ENCODE measurements at places on chromosomes 12 and 14.

GRCh38 chr14:81164167-81164774 is 56.5 kb downstream of the GTF2A1 start:
- no peak for DNase-seq

GRCh38 chr12:83186419-83186818 is 499.7 kb downstream of the TMTC2 start:
- DNase-seq, result no peak

DNA sequence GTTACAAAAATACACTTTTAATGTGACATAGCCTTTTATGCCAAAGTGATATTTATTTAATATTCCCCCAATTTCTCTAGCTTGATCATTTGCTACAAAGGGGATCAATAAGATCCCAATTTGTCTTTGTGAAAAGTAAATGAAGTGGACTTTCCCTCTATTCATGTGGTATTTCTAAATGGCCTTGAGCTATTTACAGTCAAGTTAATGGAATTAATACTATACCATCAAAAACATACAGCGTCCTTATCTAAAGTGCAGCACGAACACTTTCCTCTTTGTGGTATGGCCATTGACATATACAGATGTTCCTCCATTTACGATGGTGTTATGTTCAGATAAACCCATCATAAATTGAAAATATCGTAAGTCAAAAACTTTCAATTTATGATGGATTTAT is 23.2 kb downstream of the CFL2 start:
- DNase-seq, result no peak

DNA sequence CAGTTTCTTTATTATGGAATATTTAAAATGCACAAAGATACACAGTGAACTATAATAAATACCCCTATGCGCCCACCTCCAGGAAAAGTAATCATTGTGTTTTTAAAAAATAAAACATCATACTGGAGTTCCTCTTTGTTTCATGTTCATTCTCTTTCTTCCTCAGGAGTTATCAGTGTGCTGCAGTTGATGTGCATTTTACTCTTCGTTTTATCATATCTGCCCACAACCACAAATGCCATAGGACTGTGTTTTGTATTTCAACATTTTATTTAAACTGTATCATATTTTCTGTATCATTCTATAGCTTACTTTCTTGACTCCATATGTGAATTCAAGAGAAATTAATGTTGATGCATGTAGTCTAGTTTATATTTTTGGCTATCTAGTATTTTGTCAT is 53.9 kb downstream of the TSHR start:
- no peak for DNase-seq

- DNase-seq, result no peak
Measured at GRCh38 chr14:93212432-93212831, 5.4 kb downstream of the UBR7 start.

- no peak for DNase-seq
Measured at GRCh38 chr12:52155048-52155868, 36.6 kb downstream of the KRT80 start.

DNA sequence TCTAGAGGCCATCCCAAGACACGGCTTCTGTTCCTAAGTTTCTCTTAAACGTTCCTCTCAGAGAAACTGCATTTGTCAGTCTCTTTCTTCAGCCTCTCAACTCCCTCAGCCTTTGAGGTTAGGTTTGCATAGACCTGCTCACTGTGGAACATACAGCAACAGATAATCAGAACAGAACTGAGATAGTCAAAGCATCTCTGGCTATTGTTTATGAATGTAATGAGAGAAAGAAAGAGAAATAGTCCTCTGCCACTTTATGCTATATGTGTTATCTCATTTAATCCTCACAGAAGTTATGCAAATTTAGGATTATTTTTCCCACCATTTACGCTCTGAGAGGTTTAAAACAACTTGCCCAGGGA is 190.6 kb downstream of the PHLDA1 start:
- no peak for DNase-seq

GRCh38 chr12:15534322-15534721 is 212.0 kb downstream of the PTPRO start:
- DNase-seq, result no peak

GRCh38 chr12:105616971-105617540 is 286.6 kb downstream of the C12orf75 start:
- DNase-seq, result no peak

DNA sequence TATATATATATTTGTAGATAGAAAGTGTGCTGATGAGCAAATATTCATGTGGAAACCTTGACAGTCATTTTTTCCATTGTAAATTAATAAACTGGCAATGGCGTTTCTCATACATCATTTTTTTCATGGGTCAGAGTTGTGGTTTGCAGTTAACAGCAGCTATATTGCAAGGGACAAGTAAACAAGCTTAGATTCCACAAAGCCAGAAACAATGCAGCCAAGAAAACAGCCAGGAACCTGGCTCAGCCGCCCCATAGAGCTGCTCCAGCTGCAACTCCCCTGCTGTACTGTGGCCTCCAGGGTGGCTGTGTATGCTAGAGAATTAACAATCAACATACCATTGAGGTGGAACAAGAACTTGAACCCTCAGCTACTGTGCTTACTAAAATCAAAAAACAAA is 298.2 kb downstream of the TMEM132D start:
- no peak for DNase-seq

DNA sequence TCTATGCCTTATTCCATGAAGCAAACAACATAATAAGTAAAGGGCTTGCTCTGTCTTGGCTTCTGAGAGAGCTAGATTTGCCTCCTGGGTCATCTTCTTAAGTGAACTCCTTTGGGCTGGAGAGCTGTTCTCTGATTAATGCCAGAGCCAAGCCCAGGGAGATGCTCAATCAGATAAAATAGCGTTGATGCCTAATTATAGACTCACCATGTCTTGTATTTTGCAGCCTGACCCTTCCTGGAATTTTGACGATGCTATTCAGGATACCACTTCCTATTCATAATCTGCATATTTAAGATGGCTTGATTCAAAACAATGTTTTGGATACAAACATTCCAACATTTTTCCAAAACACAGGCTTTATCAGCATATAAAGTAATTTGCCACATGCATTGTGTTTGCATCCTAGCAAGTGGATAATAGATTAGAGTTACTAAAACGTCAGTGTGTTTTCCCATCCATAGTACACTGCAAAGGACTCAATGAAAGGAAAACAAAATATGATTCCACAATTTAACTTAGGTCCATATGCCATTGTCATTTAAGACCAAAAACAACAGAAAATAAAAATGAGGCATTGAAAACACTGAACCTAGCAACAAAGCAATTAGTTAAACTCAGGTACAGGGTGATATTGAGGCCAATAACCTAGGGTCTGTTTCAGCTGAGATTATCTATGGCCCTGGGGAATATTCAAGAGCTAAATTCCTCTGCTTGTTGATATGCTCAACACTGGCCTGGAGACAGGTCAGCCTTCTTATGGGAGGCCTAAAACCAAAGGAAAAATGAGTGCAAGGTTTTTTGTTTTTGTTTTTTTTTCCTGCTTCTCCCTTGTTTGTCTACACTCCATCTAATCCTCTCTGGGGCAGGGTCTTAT is 184.2 kb upstream of the FOXN3 start:
- DNase-seq, result no peak

DNA sequence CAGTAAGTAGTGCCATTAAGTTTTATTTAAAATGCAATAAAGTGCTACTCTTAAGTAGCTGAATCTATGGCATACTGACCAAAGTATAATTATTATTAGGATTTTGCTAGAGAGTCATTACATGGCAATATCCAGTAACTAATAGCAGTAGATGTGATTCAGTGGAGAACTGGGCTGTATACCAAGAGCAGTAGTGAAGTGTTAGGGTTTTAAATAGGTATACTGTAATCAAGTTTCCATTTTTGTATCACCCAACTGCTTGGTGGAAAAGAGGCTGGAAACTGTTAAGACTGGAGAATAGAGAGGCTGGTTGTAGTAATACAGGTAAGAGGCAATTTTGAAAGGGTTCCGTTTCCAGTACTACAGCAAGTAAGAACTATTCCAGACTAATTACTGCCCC is 13.3 kb upstream of the LLPH start:
- no peak for DNase-seq

- DNase-seq, result no peak
Measured at GRCh38 chr14:72699852-72700257, 194.0 kb downstream of the DPF3 start.

DNA sequence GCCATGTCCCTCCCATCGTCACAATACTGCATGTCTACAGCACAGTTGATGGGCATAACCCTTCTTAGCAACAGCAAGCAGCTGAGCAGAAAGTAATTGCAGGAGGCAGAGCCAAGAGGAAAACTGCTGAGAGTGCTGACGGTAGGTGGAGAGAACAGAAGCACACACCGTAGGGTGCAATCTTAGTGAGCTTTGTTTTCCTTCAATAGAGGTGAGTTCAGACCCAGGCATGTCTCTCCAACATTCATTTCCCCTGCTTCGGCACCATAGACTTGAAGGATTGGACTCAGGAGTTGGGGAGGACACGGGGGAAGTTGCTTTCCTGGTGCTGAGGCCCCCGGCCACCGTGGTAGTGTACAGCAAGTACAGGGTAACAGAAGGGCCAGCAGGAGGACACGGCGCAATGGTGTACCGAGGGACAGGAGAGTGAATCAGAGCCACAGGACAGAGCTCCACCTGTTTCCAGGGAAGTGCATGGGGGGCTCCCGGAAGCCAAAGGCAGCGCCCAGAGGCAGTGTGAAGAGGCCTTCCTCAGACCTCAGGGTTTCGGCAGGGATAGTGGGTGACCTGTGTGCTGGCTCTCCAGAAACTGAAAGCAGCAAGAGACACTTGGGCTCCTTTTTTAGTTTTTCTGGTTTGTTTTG is 36.3 kb upstream of the SINHCAF start:
- DNase-seq, result no peak

DNA sequence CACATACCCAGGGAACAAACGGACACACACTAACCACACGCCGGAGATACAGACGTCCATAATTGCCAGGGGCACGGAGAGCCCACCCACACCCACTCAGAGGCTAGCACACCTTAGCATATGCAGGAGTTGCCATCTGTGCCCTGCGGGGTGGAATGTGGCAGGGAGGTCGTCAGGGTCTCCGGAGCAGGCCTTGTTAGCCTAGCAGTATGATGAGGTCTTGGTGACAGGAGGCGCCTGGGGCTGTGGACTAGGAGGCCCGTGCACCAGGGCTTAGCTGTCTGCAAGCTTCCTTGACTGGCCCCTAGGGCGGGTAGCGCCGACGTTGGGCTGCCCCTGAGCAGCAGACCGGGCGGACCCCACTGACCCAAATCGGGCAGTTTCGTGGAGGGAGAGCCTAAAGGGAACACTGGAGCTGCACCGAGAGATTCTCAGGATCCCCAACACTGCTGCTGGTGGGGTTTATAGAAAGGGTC is 10.0 kb downstream of the STAC3 start:
- DNase-seq, result no peak

- DNase-seq, result no peak
Measured at GRCh38 chr12:121713257-121713777, 765 bp downstream of the TMEM120B start.

- no peak for DNase-seq
Measured at GRCh38 chr14:104559028-104559803, 20.3 kb upstream of the C14orf180 start.

DNA sequence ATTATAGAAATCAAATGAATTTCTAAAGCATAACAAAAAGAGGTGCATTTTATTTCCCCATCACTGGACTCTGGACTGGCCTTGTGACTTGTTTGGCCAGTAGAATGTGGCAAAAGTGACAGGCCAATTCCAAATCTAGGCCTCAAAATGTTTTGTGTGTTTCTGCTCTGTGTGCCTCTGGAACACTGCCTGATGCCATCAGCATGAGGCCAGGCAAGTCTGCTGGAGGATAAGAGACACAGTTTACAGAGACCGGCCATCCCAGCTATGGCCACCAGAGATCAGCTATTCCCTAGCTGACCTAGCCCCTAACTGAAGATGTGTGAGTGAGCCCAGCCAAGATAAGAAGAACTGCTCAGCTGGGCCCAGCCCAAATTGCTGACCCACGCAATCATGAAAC is 32.9 kb downstream of the ASCL1 start:
- DNase-seq, result no peak

- no peak for DNase-seq
Measured at GRCh38 chr12:116662612-116663144, 75.2 kb downstream of the SPRING1 start.

DNA sequence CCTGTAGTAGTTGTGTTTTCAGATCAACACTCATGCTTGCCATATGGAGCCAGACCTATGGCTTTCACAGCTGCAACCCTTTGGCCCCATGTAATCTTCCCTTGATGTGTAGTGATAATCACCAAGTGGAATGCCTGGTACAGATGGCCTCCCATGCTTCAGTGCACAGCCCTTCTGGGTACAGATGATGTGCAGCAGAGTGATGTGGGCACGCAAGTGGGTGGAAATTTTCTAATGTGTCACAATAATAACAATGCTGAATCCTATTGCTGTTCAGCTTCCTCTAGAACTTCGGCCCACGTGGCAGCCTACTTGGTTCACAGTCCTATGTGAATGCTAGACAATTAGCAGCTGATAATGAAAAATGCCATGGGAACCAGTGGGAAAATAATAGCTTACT is 188.1 kb downstream of the SNAPC1 start:
- no peak for DNase-seq

- no peak for DNase-seq
Measured at GRCh38 chr12:70271025-70271424, 27.8 kb downstream of the CNOT2 start.

DNA sequence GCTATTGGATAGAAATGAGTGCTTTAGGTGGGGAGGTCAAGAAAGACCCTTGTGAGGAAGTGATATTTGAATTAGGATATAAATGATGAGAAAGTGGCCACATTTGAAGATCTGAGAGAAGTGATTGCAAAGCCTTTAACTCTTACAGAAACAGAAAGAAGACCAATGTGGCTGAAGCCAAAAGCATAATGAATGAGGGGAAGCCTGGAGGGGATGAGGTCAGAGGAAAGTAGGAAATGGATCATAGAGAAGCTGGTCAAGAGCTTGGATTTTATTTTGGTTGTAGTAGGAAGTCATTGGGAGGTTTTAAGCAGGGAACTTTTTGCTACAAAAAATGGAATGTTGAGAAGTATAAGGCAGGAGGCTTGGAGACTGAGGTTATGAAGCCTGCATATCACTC is 3.5 kb upstream of the GYS2 start:
- no peak for DNase-seq

DNA sequence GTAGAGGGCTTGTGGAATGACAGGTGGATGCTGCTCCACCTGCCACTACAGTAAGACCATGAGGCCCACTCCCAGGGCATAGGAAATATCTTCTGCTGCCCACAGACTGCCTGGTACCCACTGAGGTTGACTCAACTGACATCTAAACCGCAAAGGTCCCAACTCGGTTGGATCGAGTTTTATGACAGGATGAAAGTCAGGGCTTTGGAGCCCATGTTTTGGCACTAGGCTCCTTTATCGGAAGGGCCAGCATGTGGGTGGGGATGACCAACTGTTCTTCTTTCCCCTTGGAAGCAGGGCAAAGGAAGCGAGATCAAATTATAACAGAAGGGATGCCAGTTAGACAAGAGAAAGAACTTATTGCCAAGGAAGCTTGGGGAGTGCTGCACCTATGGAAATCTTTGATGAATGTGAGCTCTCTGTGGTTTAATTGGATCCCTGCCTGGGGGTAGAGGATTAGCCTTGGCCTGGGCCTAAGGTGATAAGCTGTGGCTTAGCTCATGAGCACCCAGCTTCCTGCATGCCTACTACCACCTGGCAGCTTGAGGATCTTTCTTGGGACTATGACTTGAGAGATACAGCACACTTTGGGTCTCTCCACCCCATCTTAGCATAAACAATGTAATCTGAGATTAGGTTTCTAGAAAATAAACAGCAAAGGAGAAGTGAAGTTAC is 121.8 kb downstream of the KCNA5 start:
- DNase-seq, result no peak

- no peak for DNase-seq
Measured at GRCh38 chr12:68905733-68906132, 27.2 kb downstream of the CPM start.

Data from cortex of kidney (tissue), 1 donor.